CD4-positive, alpha-beta T cell treated with Interleukin-21 for 1 hour (primary cell): ENCODE measurements at places on chromosomes 12 and 14.

DNA sequence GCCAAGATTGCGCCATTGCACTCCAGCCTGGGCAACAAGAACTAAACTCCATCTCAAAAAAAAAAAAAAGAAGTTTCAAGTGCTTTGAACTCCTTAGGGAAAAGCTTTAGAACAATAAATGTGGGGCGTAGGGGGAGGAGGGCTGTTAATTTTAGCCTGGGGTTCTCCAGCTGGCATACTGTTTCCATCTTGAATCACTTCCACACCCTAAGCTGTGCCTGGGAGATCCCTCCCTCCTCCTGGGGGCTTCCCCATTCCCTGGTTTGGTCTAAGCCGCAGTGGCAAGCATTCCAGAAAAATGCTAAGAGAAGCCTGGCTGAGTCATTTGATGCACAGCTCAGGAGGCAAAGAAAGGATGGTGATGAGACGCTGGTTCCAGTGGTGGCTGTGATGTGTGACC lies 2.3 kb upstream of the ZNF384 start:
- DNase-seq = no peak

DNA sequence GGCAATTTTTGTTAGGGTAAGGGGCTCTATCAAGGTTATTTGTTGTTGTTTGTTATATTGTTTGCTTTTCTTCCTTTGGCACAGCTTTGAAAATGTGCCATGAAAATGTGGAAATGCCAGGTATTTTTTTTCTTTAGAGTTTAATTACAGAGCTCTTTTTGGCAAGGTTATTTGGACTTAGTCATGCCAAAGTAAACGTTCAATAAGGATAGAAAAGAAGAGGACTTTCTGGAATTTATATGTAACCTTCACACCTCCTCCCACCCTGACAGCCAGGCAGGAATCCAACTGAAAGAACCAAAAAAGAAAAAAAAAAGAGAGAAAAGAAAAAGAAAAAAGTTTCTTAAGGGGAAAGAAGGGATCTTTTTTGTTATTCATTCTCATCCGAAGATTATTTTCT lies 217.8 kb downstream of the KITLG start:
- no peak for DNase-seq

- DNase-seq = no peak
Measured at GRCh38 chr12:53596920-53597363, 29.2 kb downstream of the ATF7 start.

DNA sequence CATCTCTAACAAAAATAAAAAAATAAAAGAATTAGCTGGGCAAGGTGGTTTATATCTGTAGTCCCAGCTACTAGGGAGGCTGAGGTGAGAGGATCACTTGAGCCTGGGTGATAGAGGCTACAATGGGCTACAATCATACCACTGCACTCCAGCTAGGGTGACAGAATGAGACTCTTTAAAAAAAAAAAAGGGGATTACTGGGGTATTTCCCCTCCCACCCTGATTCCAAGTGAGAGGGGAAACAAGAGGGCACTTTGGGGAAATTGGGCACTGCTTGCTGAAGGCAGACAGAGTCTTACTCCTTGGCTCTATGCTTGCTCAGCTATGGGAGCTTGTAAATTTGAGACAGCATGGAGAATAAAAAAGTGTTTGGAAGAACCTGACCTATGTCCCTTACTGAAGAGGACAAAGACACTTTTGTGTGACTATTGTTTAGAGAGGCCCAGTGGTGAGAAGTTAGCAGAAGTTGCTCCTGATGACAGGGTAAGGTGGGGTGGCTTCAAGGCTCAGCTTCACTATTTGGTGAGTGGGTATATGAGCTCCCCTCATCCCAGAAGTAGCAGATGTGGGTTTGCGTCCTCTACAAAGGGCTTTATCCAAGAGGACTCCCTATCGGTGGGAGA lies 44.0 kb downstream of the KLRG1 start:
- DNase-seq = no peak

- DNase-seq = no peak
Measured at GRCh38 chr12:40033242-40033630, 72.6 kb downstream of the SLC2A13 start.

- no peak for DNase-seq
Measured at GRCh38 chr14:56081139-56081538, 37.1 kb upstream of the PELI2 start.

- no peak for DNase-seq
Measured at GRCh38 chr12:110543252-110543959, 39.7 kb downstream of the PPTC7 start.

- DNase-seq = no peak
Measured at GRCh38 chr14:29663281-29663801, 264.3 kb downstream of the PRKD1 start.

GRCh38 chr12:94769047-94769420 lies 118.7 kb upstream of the TMCC3 start:
- DNase-seq = no peak

- no peak for DNase-seq
Measured at GRCh38 chr14:39179042-39179441, 4.0 kb downstream of the PNN start.
